ENCODE measurements at places on chromosomes 7 and 10.

GRCh38 chr7:114153700-114154099 lies 234.9 kb upstream of the PPP1R3A start:
- no peak for DNase-seq

DNA sequence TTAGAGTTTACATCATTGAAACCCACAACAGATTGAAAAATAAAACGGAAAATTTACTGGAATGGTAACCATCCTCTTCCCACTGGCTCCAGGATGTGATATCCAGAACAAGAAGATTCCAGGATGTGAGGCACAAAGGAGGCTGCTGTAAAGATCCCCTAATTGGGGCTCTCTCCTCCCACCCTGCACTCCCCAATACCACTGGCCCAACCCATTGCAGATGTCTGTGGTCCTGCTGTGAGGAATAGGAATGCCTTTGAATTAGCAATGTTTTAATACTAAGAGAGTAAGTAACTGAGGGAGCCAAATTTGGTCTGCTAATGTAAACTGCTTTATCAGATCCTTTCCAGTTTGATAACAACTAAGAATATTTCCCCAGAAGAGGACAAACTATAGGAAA lies 225.9 kb upstream of the INHBA start:
- DNase-seq, result no peak

DNA sequence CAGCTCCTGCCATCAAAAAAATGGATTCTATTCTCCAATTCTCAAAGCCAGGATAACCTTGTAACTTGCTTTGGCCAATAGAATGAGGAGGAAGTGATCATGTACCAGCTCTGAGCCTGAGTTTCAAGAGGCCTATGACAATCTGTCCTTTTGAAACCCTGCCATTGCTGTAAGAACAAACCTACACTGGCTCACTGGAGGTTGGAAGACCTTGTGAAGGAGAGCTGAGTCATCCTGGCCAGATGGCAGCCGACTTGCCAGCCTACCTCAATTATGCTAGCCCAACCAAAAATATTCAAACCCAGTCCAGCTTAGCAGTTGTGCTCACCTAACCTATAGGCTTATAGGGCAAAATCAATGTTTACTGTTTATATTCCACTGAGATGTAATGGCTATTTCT lies 93.0 kb downstream of the HGF start:
- DNase-seq, result no peak

DNA sequence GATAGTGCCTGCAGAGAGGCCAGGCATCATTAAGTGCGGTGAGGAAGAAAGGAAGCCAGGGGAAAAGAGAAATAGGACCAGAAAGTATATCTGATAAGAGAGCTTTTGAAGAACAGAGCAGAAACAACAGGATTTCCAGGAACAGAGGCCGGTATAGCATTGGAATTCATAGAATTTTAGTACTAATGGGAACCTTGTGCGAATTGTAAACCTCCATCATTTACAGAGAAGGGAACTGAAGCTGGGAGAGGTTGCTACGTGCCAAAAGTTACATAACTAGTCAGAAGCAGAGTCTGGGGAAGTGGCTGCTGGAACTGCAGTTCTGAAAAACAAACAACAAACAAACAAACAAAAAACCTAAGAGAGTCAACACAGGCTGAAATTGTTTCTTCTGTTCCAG lies 5.4 kb upstream of the ZMYND11 start:
- DNase-seq, result no peak

DNA sequence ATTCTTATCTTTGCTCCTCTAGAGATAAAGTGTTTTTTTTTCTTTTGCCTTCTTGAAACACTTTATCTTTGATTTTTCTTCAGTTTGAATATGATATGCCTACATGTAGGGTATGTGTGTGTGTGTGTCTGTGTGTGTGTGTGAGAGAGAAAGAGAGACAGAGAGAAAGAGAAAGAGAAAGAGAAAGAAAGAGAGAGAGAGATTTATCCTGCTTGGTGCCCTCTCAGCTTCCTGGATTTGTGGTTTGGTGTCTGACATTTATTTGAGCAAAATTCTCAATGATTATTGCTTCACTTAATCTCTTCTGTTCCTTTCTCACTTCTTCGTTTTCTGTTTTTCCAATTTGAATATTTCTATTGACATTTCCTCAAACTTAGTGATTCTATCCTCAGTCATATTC lies 60.3 kb downstream of the RAB18 start:
- no peak for DNase-seq

DNA sequence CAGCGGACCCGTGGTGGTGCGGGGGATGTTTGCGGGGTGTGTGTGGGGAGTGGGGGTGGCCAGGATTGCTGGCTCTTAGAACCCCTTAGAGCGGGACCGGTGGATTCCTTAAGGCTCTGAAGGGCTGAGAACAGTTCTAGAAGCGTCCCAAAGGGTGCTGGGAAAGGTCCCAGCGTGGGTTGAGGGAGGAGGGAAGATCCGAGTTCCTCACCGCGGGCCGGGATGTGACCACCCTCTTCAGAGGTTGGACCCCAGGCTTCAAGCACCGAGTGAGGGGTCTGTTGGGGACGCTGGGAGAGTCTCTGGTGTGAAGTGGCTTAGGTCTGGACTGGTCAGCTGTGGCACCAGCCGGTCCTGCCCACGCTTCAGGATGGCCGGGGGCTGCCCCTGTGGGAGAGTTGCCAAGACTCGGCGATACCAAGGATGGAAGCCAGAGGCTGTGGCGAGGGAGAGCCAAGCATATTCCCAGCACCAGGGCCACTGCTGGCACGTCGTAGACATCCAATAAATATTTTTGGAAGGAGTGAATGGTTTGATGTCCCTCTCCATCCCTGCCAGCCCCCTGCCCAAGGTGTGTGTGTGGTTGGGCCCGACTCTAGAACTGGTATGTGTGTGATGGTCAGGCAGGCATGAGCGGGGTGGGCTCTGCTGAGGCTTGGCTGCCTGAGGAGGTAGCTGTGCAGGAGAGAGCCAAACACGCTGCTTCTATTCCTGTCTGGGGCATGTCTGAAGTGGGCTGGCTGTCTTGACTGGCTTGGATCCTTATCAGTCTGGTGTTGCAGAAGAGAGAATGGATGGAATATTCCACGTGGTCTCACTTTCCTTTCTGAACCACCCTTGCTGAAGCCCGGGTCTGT lies 19.2 kb downstream of the ZNF775 start:
- no peak for DNase-seq

DNA sequence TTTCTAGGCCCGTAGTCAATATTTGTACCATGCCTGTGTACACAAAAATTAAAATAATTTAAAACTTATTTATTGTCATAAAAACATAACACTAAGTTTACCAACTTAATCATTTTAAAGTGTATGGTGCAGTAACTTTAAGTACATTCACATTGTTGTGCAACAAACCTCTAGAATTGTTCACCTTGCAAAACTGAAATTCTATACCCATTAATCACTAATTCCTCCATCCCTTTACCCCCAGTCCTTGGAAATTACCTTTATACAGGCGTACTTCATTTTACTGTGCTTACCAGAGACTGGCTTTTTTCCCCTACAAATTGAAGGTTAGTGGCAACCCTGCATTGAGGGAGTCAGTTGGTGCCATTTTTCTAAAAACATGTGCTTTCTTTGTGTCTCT lies 6.3 kb upstream of the DYNC1I1 start:
- no peak for DNase-seq

GRCh38 chr7:43313628-43314378 lies 201.4 kb downstream of the HECW1 start:
- no peak for DNase-seq

DNA sequence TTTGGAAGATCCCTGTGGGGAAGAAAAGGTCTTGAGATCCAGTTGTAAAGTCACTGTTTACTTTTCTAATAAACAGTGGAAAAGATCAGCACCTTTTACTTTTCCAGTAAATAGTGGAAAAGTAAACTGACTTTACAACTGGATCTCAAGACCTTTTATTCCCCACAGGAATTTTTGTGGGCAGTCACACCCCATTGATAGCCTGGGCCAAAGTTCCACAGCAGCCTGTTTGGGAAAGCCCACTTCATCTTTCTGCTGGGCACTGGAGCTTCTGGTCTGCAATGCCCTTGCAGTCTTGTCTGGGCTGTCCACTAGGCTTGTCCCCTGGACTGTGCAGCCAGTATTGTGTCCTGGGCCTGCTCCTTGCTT lies 50.2 kb downstream of the ADCY1 start:
- DNase-seq, result no peak

DNA sequence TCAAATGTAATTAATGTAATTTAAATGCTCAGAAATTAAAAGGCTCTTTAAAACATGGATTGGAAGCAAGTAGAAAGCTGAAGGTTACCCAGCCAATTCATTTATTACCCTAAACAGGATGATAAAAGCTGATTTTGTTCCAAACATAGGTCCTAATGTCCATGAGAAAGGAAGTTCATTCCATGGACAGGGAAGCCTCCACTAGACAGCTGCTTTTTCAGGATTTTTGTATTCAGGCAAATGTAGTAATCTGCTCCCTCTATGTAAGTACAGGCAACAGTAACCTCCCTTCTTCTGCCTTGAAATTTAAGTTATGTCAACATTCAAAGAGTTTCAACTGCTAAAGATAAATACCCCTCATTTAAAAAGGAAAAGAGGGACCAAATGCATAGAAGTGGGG lies 123.0 kb upstream of the WNT16 start:
- DNase-seq, result no peak

DNA sequence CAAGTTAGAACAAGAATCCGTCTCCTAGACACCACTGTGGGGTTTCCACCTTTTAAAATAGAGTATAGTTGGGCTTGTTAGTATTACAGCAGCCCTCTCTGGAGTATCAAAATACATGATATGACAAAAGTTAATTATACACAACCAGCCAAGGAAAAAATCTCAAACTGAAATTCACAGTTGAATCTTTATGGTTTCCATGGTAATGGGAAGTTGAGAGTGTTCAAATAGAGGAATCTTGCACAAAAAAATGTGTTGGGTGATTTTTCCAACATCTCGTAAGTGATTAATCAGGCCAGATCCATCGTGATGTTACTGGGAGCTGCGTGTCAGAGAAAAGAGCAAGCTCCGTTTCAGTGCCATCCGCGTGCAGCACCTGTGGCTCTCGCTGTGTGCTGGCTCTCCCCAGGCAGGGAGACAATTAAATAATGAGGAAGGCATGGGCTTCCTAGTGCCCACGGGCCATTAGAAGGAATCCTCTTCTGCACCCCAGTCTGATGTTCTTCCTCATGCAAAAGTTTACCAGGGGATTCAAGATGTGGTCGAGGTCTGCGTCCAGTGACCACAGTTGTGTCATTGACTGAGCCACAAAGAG lies 41.1 kb upstream of the ADARB2 start:
- DNase-seq, result no peak

- DNase-seq, result no peak
Observed at GRCh38 chr7:76332078-76332477, 26.7 kb downstream of the YWHAG start.

- DNase-seq, result no peak
Observed at GRCh38 chr10:62019013-62019684, 117.7 kb downstream of the ARID5B start.

DNA sequence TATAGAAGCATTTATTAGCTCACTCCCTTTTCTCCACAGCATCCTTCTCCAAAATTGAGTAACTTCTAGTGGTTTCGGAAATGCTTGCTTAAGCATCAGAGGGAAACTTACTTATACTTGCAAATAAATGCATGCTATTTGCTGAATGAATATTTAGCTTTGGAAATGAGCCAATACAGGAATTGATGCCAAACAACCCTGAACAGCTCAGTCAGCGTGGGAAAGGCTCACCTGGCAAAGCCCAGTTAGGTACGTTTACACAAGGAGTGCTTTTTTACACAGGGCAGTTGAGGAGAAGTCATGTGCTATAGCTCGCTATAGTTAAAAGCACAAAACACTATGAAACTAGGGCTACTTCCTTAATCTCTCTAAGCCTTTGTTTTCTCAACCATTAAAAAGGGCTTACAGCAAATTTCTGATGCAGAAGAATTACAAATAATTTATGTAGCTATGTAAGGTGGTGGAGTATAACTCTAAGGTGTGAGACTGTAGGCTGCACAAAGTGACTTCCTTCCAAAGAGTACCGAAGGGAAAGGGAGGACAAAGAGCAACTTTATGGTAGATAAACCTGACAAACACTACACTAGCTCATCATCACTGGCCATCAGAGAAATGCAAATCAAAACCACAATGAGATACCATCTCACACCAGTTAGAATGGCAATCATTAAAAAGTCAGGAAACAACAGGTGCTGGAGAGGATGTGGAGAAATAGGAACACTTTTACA lies 498.2 kb downstream of the PHTF2 start:
- DNase-seq, result no peak

DNA sequence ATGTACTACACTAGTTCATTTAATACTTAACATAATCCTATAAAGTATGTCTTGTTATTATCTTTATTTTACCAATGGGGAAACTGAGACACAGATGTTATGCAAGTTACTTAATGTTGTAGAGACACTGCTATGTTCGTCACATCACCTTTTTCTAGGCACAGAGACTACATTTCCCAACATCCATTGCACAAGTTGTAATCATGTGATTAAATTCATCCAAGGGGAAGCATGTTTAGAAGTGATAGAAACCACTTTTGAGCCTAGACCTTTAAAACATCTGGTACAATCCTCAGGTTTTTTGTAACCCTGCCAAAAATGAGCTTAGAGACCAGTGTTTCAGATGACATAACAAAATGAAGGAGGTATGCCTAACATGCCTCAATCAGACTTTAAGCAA lies 386.8 kb upstream of the HPS1 start:
- no peak for DNase-seq

DNA sequence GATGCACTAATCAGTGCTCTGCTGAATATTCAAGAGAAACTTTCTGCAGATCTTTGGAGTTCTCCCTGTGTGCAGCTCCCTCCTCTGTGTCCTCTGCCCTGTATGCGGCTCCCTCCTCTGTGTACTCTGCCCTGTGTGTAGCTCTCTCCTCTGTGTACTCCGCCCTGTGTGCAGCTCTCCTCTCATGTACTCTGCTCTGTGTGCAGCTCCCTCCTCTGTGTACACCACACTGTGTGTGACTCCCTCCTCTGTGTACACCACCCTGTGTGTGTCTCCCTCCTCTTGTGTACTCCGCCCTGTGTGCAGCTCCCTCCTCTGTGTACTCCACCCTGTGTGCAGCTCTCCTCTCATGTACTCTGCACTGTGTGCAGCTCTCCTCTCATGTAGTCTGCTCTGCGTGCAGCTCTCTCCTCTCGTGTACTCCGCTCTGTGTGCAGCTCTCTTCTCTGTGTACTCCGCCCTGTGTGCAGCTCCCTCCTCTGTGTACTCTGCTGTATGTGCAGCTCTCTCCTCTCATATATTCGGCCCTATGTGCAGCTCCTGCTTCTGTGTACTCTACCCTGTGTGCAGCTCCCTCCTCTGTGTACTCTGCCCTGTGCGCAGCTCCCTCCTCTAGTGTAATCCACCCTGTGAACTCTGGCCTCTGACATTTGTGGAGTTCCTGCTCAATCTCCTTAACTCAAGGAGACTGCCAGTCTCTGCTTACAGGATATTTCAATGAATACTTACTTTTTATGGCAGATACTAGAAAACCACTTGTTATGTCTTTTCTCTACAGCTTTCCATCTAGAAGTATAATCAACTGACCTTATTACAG lies 280.4 kb downstream of the GLRX3 start:
- DNase-seq, result no peak

DNA sequence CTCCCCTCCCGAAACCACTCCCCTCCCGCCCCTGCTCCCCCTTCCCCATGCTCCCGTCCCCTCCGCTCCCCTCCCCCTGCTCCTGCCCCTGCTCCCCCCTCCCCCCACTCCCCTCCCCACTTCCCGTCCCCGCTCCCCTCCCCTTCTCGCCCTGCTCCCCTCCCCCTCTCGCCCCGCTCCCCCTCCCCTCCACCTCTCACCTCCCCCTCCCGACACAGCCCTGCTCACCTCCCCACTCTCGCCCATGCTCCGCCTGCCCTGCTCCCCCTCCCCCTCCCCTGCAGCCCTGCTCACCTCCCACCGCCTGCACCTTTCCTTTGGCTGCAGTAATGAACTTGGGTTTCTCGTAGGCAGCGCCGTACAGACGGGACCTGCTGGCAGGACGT lies 49.9 kb upstream of the NKX6-2 start:
- no peak for DNase-seq
